Aorta (tissue), 5 donors: ENCODE measurements at places on chromosomes 5 and 9. TPM values are rescaled to one million over a fixed set of nuclear protein-coding genes. Genes with fewer than 3 reads are reported as not detected.

The DMRT2 gene
- 0.69 TPM for total RNA-seq

DNA sequence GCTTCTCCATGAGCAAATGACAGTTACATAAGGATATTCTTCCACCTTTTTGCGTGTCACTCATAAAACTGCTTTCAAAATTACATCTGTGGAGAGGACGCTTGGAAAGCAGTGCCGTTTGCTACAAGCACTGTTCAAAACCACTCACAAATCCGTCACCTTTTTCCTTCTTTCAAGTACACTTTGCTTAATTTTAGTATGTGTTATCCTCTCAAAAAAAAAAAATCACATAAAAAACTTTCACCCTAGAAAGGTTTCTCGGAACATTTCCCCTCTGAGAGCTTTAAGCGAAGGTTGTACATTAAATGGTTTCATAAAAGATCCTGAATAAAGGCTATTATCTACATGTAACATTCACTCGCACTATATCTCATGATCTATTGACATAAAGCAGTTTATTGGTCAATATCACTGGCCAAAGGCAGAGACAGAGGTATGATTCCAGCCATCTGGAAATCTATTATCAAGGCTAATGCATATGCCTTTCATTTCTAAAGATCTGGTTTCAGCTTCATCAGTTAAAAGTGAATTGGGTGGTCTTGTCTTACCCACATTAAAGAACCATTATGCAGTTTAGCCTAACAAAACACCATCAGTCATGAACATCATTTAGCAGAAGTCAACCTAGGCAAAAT is 163.6 kb downstream of the ENC1 start:
- H3K27ac ChIP-seq = no peak overlapping the region
- no peaks in the 10 kb centered on the region for H3K27me3 ChIP-seq
- H3K4me3 ChIP-seq = no peak overlapping the region

GRCh38 chr9:32326146-32326545 is 58.3 kb upstream of the ACO1 start:
- H3K4me1 ChIP-seq = no peaks in the 10 kb centered on the region
- no peak overlapping the region for H3K4me3 ChIP-seq
- H3K27ac ChIP-seq = no peak overlapping the region
- no peaks in the 10 kb centered on the region for H3K36me3 ChIP-seq

DNA sequence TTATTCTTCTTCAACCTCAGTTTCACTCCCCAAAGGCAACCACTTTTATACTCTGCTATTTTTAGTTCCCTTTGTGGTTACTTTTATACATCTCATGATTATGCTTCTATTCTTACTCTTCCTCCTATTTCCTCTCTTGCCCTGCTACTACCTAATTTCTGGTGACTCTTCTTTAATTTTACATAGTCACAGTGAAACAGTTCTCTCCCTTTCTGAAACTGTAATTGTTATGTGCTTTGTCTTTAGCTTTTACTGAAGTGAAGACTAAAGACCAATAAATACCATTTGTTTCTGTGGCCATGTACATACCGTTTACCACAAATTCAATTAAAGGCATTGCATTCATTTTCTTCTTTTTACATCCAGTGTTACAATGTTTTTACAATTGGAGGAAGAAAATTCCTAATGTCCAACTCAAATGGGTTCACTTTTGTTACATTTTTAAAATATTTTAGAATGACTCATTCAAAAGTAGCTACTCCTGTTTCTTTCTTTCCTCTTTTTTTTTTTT is 410.6 kb downstream of the PSAT1 start:
- H3K27me3 ChIP-seq = no peaks in the 10 kb centered on the region
- H3K4me3 ChIP-seq = no peak overlapping the region
- no peaks in the 10 kb centered on the region for H3K4me1 ChIP-seq
- no peak for DNase-seq
- no peaks in the 10 kb centered on the region for H3K36me3 ChIP-seq

The IL5 gene
- not detected for total RNA-seq
